Activated naive CD4-positive, alpha-beta T cell treated with anti-CD3 and anti-CD28 coated beads for 36 hours (primary cell): ENCODE measurements at places on chromosomes 12 and 14.

DNA sequence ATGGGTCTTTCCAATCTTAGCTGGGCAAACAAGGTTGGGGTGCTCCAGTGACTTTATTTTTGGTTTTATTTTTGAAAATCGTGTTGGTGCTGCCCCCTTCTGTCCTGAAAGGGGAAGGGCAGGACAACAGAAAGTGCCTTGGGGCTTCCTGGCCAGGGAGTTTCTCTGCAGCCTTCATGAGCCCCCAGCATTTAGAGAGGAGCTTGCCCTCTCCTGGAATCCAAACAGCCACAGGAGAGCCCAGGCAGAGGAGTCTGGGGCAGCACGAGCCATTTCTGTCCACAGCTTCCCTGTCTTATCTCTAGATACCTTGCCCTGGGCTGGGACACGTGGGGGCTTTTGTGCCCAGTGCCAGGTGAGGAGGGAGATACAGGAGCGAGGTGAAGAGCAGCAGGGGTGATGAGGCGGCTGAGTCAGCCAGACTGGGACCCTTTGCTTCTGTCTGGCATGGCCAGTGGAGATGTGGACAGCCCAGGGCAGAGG is 4.4 kb upstream of the C1RL start:
- DNase-seq: peak; percentile 58

GRCh38 chr14:100747021-100747586 is 20.4 kb downstream of the DLK1 start:
- peak; percentile 7 for DNase-seq

DNA sequence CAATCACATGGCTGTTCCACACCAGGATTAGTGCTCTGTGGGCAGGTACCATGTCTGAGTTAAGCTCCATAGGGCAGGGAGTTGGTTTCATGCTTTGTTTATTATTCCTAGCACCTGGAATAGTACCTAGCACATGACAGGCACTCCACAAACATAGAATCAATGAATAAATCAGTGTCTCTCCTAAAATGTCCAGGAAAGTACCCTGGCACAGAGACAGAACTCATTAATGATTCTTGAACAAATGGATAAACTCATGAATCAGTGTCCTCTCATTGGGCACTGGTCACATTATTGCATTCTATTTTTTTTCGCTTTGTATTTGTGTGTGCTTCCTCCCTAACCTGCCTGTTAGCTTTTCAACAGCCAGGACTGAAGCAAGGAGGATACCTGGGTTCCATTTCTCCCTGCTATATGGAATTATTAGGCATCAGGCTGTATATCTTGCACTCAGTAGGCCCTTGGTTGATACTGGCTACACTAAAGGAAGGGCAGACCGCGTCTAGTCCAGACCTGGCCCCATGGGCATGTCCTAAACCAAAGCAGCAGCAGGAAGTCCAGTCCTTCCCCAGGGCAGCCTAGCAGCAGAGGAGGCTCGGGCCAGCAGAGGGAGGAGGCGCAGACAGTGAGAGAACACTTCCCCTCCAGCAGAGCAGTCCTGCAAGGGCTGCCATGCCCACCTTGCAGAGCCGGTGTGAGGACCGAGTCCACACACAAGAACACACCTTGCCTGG is 18.4 kb downstream of the HDAC7 start:
- no peak for DNase-seq

- DNase-seq: no peak
Measured at GRCh38 chr14:93231129-93231979, 24.3 kb downstream of the UBR7 start.

DNA sequence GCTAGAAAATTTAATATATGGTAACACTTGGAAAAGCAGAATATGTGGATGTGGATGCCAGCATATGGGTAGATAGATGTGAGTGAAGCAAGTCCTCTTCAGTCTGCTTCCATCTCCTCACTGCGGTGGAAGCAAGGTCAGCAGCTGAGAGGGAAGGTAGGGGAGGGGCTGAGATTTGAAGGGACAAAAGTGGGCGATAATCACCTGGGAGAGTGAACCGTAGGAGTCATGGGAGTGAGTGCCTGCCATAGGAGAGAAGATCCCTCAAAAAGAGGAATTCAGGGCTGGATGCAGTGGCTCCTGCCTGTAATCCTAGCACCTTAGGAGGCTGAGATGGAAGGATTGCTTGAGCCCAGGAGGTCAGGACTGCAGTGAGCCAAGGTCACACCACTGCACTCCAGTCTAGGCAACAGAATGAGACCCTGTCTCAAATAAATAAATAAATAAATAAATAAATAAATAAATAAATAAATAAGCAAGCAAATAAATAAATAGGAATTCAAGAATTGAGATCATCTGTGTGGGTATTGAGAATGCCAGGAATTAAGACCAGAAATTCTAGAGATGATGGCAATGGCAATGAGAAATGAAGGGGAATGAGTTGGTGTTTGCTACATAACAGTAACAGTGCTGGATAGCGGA is 123.4 kb downstream of the BICD1 start:
- no peak for DNase-seq
